ENCODE measurements at places on chromosomes 6 and 20.

- H3K36me3 ChIP-seq, result peaks cover 3% of the 10 kb centered on the region
- peaks cover 24% of the 10 kb centered on the region for H3K27me3 ChIP-seq
- no peak for DNase-seq
- H3K27ac ChIP-seq, result no peak overlapping the region
- H3K4me3 ChIP-seq, result no peak overlapping the region
These were observed 65.0 kb downstream of the KIZ start for GRCh38 chr20:21190869-21191268.

DNA sequence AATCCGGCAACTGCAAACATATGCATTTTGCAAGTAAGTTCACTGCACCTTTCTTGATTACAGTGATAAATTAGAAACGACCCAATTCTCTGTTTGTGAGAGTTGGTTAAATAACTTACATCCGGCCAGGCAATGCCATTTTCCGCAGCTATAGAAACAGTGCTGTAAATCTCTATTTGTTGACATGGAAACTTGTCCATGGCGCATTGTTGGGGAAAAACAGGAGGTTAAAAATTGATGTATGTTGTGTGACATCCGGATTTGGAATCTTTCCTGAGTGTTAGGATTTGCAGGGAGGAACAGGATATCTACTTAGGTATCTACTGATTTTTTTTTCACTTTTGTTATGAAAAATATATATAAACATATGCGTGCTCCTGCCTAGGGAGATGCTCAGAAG is 66.5 kb downstream of the DLGAP4 start:
- no peaks in the 10 kb centered on the region for H3K36me3 ChIP-seq
- no peaks in the 10 kb centered on the region for H3K4me1 ChIP-seq
- DNase-seq, result no peak
- no peak overlapping the region for H3K27ac ChIP-seq
- H3K27me3 ChIP-seq, result peaks cover 40% of the 10 kb centered on the region

DNA sequence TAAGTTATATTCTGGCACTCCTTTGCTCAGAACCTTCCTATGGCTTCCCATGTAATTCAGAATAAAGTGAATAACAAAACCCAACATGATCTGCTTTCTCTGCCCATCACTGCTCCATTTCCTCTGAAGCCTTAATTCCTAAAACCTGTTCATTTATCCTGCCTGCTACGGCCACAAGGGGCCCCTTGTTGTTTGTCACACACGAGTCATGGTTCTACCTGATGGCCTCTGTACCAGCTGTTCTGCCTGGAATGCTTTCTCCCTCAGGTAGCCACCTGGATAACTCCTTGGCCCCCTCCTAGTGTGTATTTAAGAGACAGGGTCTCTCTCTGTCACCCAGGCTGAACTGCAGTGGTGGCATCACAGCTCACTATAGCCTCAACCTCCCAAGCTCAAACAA is 26.8 kb downstream of the ERGIC3 start:
- no peak overlapping the region for H3K4me3 ChIP-seq
- H3K27ac ChIP-seq, result no peak overlapping the region
- no peak for DNase-seq
- H3K27me3 ChIP-seq, result peaks cover 2% of the 10 kb centered on the region

DNA sequence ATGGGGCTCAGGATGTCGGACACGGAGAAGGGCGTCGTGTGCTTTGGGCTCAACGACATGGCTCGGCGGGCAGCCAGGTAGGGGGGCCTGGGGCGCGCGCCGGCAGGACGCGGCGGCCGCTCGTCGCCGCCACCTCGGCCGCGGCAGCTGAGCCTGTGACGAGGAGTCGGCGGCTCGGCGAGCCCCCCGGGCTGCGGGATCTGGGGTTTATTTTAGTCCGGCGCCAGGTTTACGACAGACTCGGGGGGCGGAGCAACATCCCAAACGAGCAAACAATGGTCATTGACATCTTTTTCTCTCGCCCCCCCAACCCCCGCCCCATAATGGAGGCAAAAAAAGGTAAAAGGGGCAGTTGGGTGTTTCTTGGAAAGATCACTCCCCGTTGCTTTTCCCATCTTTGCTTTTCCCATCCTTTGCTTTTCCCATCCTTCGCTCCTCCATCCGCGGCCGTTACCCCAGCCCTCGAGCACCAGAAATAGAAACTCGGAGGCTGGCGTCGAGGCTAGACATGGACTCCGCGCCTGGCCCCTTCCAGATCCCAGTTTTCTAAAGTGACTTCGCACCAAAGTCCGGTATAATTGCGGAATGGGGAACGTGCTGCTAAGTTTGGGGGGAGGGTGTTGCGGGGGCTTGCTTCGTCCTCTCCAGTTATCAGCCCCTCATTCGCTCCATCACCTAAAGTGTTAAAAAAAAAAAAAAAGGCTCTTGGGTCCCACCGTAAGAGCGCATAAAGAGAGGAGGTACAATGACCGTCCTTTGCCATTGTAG is at the start of gene NKX2-4:
NKX2-4 (minus strand) TSS at position 186 of the 768 bp plus-strand sequence; CDS start at position 59, 127 bp downstream.
- H3K27me3 ChIP-seq, result peaks cover 86% of the 10 kb centered on the region
- no peak within 1 kb of the TSS for H3K27ac ChIP-seq
- H3K36me3 ChIP-seq, result no peaks in the 10 kb centered on the region
- no peaks in the 10 kb centered on the region for H3K4me1 ChIP-seq
- DNase-seq, result no peak

GRCh38 chr6:11473008-11473740 is 64.4 kb upstream of the TMEM170B start:
- H3K27me3 ChIP-seq, result no peaks in the 10 kb centered on the region
- H3K4me3 ChIP-seq, result no peak overlapping the region
- no peak for DNase-seq
- H3K4me1 ChIP-seq, result peaks cover 29% of the 10 kb centered on the region

- no peaks in the 10 kb centered on the region for H3K27me3 ChIP-seq
- H3K27ac ChIP-seq, result no peak overlapping the region
- no peak overlapping the region for H3K4me3 ChIP-seq
These were observed 150.0 kb downstream of the GJA10 start for GRCh38 chr6:90044182-90044832.

DNA sequence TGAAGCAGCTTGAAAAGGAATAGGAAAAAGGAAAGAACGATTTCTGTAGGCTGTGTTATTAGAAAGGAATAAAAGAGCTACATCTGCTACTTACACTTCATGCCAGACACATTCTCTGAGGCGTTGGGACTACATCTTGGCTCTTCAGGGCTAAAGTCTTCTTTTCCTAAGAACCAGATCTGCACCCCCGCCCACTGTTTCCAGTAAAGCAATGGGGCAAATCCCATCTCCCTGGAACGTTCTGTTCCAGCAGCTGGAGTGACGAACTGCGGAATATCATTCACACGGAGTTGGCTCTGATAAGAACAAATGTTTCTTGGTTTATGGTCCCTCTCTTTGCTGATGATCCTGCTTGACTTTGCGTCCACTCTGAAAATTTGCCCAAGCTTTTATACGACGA is 26.9 kb downstream of the FAM50B start:
- H3K36me3 ChIP-seq, result no peaks in the 10 kb centered on the region
- peaks cover 2% of the 10 kb centered on the region for H3K27me3 ChIP-seq
- DNase-seq, result no peak
- H3K27ac ChIP-seq, result peak overlapping the region; percentile 1

- H3K4me3 ChIP-seq, result no peak overlapping the region
- H3K27ac ChIP-seq, result no peak overlapping the region
- no peaks in the 10 kb centered on the region for H3K36me3 ChIP-seq
- H3K27me3 ChIP-seq, result peaks cover 48% of the 10 kb centered on the region
- DNase-seq, result no peak
- no peaks in the 10 kb centered on the region for H3K4me1 ChIP-seq
These were observed 17.8 kb upstream of the FNDC1 start for GRCh38 chr6:159151266-159151855.

GRCh38 chr6:54085541-54085940 is 25.7 kb upstream of the MLIP start:
- H3K27ac ChIP-seq, result no peak overlapping the region
- H3K36me3 ChIP-seq, result no peaks in the 10 kb centered on the region
- peaks cover 5% of the 10 kb centered on the region for H3K4me1 ChIP-seq
- no peak for DNase-seq
- no peak overlapping the region for H3K4me3 ChIP-seq

DNA sequence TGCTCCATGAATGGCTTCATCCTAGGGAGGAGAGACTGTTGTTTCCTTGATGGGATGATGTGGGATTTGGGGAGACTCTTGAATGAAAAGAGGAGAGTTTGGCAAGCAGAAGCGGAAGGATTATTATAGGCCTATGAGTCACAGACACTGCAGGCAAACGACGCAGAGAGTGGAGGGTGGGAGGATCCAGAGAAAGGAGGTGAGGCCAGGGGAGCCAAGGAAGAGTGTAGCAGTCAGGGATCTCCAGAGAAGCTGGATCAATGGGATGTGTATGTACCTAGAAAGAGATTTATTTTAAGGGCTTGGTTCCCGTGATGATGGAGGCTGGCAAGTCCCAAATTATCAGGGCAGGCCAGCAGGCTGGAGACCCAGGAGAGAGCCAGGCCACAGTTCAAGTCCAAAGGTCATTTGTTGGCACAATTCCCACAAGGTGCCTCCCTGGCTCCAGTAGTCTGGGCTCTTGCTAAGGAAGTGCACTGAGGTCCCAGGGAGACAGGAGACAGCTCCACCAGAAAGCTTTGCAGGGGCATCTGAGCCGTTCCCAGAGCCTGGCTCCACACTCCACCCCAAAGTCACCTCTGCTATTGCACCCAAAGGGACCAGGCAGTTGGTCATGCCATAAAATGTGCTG is 76.0 kb downstream of the ADTRP start:
- peaks cover 2% of the 10 kb centered on the region for H3K4me1 ChIP-seq
- no peak for DNase-seq
- H3K27ac ChIP-seq, result no peak overlapping the region
- H3K27me3 ChIP-seq, result no peaks in the 10 kb centered on the region
- no peaks in the 10 kb centered on the region for H3K36me3 ChIP-seq

GRCh38 chr20:20489054-20489453 is 121.2 kb downstream of the INSM1 start:
- no peaks in the 10 kb centered on the region for H3K4me1 ChIP-seq
- H3K36me3 ChIP-seq, result peaks cover 19% of the 10 kb centered on the region
- no peak overlapping the region for H3K27ac ChIP-seq

DNA sequence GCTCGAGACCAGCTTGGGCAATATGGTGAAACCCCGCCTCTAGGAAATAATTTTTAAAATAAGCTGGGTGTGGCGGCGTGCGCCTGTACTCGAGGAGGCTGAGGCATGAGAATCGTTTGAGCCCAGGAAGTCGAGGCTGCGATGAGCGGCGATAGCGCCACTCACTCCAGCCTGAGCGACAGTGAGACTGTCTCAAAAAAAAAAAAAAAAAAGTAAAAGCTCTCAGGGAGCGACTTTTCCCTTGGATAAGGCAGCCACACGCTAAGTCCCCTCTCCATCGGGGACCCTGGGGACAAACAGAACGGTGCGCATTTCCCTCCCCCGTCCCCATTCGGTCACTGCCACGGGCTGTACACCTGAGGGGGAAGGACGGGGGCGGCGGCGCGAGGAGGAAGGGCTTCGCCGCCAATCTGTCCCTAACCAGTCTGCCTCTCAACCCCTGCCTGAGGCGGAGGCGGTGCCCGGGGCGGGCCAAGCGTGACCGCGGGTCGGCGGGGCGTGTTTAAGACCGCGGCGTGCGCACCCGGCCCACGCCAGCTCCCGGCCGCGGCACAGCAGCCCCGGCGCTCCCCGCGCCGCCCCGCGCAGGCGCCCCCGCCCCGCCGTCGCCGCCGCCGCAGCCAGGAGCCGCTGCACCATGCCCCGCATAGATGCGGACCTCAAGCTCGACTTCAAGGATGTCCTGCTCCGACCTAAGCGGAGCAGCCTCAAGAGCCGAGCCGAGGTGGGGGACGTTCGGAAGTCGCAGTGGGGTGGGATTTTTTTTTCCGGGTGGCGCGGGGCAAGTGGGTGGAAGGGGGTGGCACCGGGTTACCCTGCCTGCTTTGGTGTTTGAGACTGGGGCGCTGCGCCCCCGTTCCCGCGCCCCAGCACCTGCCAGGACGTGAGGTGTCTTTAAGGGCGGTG is at the start of gene GMPR:
GMPR (plus strand) TSS at position 531 of the 906 bp plus-strand sequence; CDS start at position 638, 107 bp downstream.
- DNase-seq, result no peak
- peaks cover 13% of the 10 kb centered on the region for H3K27me3 ChIP-seq
- H3K4me3 ChIP-seq, result peak within 1 kb of the TSS; percentile 83
- H3K36me3 ChIP-seq, result no peaks in the 10 kb centered on the region
- peak within 1 kb of the TSS; percentile 37 for H3K27ac ChIP-seq

- H3K4me3 ChIP-seq, result no peak overlapping the region
- H3K27ac ChIP-seq, result peak overlapping the region; percentile 41
- DNase-seq, result no peak
- no peaks in the 10 kb centered on the region for H3K27me3 ChIP-seq
These were observed 1065.9 kb upstream of the CITED2 start for GRCh38 chr6:140440223-140440835.

DNA sequence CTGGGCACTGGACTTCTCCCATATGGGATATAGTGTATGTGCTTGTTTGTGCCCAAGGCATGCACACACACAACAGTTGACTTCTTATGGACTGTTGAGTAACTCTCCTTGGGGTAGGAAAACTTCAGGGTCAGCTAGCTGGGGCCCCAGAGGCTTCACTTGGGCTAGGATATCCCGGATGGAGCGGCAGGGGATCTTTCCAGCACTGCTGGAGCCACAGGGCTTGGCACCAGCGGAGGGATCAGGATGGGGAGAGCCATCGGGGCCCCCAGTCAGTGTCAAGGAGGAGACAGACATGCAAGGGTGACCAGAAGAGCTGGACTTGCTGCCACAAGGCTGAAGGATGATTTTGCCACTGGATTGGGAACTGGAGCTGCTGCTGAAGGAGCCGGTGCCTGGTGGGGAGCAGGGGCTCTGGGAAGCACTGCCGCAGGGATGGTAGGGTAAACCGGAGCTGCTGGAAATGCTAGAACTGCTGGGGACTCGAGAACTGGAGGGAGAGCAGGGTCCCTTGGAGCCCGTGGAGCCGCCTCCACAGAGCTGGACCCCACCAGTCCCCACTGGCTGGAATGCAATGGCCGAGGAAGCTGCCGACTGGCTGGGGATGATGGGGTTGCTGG is 1.5 kb downstream of the PSORS1C1 start:
- no peaks in the 10 kb centered on the region for H3K36me3 ChIP-seq
- no peak overlapping the region for H3K27ac ChIP-seq
- peaks cover 33% of the 10 kb centered on the region for H3K27me3 ChIP-seq
- H3K4me1 ChIP-seq, result peaks cover 16% of the 10 kb centered on the region

DNA sequence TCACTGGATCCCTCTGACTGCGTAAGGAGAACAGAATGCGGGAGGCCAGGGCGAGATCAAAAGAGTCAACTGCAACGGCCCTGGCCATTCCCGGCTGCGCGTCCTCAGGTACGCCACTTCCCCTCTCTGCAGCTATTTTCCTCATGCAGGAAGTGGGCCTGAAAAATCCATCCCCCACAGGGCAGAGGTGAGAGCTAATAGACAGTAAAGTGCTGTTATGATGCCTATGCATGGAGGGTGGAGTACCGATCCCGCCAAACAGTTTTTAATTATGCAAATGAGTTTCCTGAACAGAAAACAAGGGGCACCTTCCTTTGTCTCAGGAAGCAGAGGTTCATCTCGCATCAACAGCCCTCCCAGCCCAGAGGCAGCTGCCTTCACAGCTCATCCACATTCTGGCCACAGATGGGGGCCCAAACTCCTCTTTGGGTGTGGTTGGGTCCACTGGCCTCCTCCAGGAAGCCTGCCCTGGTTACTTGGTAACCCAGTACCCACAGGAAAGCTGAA is 9.3 kb downstream of the PREX1 start:
- H3K27ac ChIP-seq, result peak overlapping the region; percentile 60
- H3K4me1 ChIP-seq, result peaks cover 16% of the 10 kb centered on the region
- no peak overlapping the region for H3K4me3 ChIP-seq
- DNase-seq, result no peak
- no peaks in the 10 kb centered on the region for H3K36me3 ChIP-seq
- H3K27me3 ChIP-seq, result peaks cover 21% of the 10 kb centered on the region

- H3K4me3 ChIP-seq, result no peak overlapping the region
- no peak for DNase-seq
- peak overlapping the region; percentile 90 for H3K27ac ChIP-seq
- peaks cover 62% of the 10 kb centered on the region for H3K4me1 ChIP-seq
- no peaks in the 10 kb centered on the region for H3K36me3 ChIP-seq
These were observed 63.6 kb upstream of the ZNF217 start for GRCh38 chr20:53657279-53657678.

GRCh38 chr6:92687278-92687677 is 732.1 kb downstream of the EPHA7 start:
- peaks cover 10% of the 10 kb centered on the region for H3K27me3 ChIP-seq
- H3K4me1 ChIP-seq, result peaks cover 11% of the 10 kb centered on the region
- H3K27ac ChIP-seq, result no peak overlapping the region
- no peak overlapping the region for H3K4me3 ChIP-seq
